ENCODE measurements at places on chromosomes 13 and 19.

DNA sequence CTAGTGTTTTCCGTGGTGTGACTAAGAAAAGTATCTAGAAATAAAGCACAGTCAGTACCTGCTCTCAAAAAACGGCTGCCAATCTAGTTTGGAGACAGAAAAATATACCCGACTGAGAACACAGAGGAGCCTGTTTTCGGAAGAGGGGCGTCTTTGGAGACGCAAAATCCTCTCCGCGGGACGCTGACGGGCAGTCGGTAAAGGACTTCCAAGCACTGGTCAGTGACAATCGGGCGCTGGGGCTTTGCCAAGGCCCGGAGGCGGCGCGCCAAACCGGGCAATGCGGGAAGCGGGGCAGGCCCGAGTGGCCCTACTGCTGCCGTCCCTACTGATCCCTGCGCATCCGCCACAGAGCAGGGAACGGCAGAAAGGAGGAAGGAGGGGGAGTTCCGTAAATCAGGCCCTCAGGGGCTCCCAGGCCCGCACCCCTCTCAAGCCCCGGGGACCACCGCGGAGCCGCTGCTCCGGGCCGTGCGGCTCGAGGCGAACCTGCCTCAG, 588 bp upstream of the DPY19L3 start:
- peak; percentile 16 for DNase-seq

DNA sequence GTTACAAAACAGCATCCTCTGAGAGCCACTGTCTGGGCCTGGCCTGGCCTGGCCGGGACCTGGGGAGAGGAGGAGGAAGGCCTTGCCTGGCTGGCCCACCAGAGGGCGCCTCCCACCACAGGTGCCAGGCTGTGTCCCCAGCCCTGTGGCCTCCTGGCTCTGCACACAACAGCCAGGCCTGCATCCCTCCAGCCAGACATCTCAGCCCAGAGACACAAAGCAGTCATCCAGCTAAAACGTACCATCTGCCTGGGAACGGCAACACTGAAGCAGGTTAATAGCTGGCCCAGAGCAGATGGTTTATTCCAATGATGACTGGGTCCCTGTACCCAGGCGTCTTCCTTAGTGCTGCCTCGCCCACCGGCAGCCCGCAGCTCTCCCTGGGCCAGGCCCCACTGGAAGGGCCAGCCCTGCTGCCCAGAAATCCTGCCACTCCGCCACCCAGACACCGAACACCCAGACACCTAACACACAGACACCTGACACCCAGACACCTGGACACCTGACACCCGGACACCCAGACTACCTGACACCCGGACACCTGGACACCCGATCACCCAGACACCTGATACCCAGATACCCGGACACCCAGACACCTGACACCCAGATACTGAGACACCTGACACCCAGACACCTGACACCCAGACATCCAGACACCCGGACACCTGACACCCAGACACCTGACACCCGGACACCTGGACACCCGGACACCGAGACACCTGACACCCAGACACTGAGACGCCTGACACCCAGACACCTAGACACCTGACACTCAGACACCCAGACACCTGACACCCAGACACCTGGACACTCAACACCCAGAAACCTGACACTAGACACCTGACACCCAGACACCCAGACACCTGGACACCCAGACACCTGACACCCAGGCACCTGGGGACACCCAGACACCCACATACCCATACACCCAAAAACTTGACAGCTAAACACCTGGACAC, 20.1 kb downstream of the C19orf12 start:
- DNase-seq = peak; percentile 31

- no peak for DNase-seq
Measured at GRCh38 chr13:23805821-23806220, 83.4 kb downstream of the MIPEP start.

GRCh38 chr19:45554481-45554880, 30.1 kb downstream of the OPA3 start:
- no peak for DNase-seq

DNA sequence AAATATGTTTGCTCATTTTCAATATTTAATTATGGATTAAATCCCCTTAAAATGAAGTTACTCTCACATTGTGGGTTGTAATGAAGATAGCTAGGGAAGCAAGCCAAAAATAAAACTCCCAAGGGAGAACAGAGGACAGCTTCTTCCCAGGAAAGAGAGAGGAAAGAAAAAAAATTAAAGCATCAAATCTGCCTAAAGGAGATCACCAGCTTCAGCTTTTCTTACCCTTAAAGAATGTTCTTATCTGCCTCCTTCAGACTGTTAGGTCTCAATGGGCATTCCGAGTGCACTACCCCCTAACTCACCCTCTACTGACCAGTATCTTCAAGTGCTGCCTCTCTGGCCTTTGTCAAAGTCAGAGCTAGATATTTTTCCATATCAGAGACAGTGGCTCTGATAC, 55.2 kb downstream of the XPO4 start:
- no peak for DNase-seq

DNA sequence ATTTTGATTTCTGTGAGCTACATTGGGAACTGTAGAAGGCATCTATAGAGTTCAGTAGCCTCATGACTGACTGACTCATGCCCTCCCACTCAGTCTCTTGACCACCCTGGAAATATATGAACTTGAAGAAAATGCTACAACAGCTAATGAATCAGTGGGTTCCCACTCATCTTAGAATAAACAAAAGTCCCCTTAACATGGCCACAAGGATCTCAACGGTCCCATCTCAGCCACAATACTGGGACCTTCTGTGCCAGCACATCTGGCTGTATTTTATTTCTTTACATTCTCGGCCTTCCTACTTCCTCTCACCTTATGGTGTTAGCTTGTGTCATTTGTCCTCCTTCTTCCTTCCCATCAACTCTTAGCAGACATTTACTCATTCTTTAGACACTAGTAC, 619.8 kb downstream of the DCT start:
- peak; percentile 86 for DNase-seq

- peak; percentile 87 for DNase-seq
Measured at GRCh38 chr19:33273881-33274662, 28.3 kb downstream of the CEBPA start.

GRCh38 chr19:47371261-47371660, 22.1 kb downstream of the DHX34 start:
- DNase-seq = no peak

- no peak for DNase-seq
Measured at GRCh38 chr13:113534236-113534860, 43.8 kb upstream of the DCUN1D2 start.

DNA sequence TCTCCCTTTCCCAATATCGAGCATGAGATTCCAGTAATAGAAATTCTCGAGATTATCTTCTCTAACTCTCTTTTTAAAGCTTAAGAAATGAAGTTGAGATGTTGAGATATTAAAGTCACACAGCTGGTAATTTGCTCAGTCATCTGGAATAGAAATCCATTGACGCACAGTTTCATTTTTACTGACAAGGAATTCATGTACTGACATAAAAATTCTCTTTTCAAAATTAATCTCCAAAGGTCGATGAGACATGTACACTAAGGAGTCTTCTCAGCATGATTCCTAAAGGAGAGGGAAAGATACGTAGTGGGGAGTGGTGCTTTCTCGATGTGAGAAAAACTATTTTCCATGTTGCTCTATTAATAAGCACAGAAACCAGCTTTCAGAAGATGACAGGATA, 1639.5 kb upstream of the MIR17HG start:
- no peak for DNase-seq

GRCh38 chr13:89603187-89603586, 1744.3 kb upstream of the MIR17HG start:
- DNase-seq = no peak

DNA sequence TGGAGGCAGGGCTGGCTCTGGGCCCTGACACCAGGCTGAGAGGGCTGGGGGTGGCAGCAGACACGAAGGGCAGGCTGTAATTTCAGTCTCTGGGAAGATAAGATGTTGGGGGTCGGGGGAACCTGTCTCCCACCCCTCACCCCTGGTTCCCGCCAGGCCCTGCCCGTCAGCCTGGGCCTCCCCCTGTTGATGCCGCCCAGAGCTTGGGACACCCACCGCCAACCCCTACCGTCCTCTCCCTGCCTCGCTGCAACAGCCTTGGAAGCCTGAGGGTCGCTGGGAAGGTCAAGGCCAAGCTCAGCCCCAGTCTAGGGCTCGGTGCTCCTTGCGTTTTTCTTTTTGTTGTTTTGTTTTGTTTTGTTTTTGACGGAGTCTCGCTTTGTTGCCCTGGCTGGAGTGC, 14.5 kb downstream of the PALM start:
- no peak for DNase-seq

- DNase-seq = no peak
Measured at GRCh38 chr19:2492870-2493269, 16.9 kb downstream of the GADD45B start.

- no peak for DNase-seq
Measured at GRCh38 chr19:12723381-12723640, 421 bp downstream of the TNPO2 start.

DNA sequence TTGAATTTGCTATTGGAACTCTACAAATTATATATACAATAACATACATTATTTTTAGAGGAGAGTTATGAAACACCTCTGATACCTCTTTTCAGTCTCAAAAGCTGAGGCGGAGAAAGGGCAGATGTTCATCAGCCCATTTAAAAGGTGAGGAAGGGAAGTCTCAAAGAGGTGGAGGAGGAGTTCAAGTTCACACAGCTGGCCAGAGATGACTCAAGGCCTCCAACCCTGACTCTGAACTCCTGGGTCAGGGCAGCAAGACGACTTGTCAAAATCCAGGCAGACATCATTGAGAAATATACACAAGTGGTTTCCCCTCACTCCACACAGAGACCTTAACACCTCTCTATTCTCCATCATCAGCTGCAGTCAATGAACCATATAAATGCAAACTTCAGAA, 2.1 kb downstream of the SIAH3 start:
- no peak for DNase-seq

GRCh38 chr13:35961461-35962220, 169.5 kb downstream of the DCLK1 start:
- no peak for DNase-seq

DNA sequence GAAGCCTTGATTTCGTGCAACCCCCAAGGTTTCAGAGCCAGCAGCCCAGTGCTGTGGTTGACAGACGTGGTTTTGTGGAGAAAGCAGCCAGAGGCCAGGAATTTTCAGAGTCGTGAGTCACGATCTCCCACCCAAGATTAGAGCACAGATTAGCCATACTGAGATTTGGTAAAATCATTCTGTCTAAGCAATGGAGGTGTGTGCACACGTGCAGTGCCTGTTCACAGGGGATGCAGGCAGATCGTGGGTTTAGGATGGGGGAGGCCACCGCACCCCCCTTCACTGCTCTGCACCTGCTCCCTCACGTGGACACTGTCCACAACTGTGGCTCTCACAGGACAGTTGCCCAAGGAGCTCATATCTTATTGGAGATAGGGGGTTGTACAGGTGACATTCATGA, 46.6 kb upstream of the GPR183 start:
- DNase-seq = peak; percentile 64

- DNase-seq = peak; percentile 79
Measured at GRCh38 chr13:74243637-74244526, 109.7 kb upstream of the KLF12 start.

- no peak for DNase-seq
Measured at GRCh38 chr13:34591129-34591528, 350.9 kb upstream of the NBEA start.

DNA sequence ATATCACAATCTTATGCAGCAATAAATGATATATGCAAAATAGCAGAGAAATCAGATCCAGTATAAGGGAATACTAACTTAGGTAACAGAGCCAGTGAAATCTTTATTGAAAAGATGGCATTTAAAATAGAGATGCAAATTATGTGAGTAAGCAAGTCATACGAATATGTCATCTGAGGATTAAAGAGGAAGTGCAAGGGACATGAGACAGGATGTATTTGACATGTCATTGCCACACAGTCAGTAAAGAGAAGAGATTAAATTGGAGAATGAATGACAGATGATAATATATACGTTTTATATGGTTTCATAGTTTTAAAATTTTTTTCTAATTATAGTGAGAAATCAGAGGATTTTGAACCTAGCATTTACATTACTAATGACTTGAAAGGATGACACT, 426.4 kb downstream of the SLITRK5 start:
- no peak for DNase-seq

GRCh38 chr13:106958621-106959048, 390.7 kb upstream of the ARGLU1 start:
- no peak for DNase-seq

DNA sequence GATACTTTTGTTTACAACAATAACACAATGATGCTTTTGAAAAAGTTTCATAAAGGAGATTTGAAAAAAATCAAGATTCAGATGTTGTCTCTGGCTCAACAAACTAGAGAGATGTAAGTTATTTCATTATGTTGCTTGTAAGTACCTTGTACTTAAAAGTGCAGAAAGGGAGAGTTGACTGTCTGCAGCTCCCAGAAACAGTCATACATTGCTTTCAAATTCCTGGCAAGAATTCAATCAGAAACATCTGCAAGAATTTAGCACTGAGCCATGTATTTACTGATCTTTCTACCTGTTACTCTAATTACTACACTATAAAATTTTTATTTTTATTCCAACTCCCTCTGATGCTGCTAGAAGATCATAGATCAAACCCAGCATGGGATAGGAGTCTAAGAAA, 1261.3 kb upstream of the SPRY2 start:
- peak; percentile 2 for DNase-seq

DNA sequence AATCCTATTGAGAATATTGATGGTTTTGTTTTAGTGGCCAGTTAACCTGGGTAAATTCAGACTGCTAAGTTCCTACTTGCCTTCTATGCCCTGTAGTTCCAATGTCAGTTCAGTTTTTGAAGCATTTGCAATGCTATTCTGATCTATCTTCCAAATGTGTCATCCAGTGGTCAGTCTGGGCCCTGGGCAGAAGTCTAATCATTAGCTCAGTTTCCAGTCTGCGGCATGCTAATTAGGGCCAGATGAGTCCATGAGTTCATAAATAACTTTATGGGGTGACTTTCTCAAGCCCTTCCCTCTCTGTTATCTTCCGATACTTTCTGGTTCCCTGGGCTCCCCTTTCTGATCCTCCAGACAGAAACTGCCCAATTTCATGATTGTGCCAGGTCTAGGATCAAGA, 32.7 kb downstream of the FAM187B start:
- DNase-seq = no peak

- DNase-seq = no peak
Measured at GRCh38 chr19:43570174-43570791, 5.0 kb downstream of the XRCC1 start.

DNA sequence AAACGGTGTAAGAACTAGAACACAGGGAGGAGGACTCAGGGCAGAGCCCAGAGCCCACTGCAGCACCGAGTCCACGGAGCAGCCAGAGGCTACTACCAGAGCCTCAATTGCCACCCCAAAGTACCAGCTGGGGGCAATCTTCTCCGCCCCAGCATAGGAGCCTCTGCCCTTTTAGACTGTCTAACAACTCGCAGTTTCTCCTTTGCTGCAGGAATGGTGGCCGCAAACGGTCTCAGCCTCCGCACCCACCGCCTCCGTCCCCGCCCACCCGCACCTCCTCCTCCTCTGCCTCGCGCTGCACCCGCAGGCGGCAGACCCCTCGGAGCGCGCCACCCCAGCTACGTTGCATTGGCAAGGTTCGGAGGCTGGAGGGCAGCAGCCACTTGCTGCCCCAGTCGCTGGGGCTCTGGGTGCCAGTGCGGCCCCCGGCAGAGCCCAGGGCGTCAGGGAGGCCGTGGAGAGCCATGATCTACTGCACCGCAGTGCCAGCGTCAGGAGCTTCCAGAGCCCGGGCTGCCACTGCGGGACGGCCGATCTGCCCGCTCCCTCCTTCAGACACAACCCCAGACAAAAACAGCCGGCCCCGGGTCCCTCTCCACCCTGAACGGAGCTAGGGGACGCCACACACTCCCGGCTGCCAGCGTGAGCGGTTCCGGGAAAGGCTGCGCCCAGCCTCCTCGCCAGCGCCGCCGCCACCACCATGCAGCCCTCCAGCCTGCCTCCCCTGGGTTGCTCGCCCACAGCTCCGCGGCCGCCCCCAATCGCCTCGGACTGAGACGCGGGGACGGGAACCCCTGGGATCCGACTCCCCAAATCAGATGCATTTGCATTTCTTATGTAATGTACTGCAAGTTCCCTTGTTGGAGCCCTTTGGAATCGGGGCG, 1.8 kb downstream of the FGF14 start:
- no peak for DNase-seq

Data from astrocyte (in vitro differentiated cells and primary cell).